Activated naive CD4-positive, alpha-beta T cell treated with anti-CD3 and anti-CD28 coated beads, Interleukin-2, amount 50 U/mL, for 72 hours (primary cell): ENCODE measurements at places on chromosomes 1 and 21.
A peak's percentile ranks its signal among the peaks of the same experiment; 100 is the strongest.

DNA sequence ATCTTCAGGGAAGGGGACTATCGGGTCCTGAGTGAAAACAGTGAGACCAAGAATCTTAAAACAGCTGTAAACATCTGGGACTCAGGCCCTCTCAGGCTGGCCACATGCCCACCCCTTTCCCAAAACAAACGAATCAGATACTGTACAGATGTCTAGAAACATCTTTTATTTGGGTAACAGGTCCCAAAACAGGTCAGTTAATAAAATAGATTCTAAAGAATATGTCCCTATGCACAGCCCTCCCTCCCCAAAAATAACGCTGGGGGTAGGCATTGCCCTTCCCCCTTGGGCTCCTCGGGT, 499 bp upstream of the CRTC2 start:
- DNase-seq, result no peak

- no peak for DNase-seq
Observed at GRCh38 chr1:6512245-6512907, 20.9 kb upstream of the PLEKHG5 start.

- DNase-seq, result no peak
Observed at GRCh38 chr1:107405236-107405635, 264.4 kb downstream of the NTNG1 start.

- DNase-seq, result no peak
Observed at GRCh38 chr1:183024317-183025009, 1.2 kb downstream of the LAMC1 start.

- no peak for DNase-seq
Observed at GRCh38 chr1:112460615-112461014, 48.1 kb upstream of the WNT2B start.

GRCh38 chr1:24343412-24344089, 24.4 kb downstream of the GRHL3 start:
- no peak for DNase-seq

- DNase-seq, result no peak
Observed at GRCh38 chr1:156119503-156120209, 5.1 kb downstream of the LMNA start.

GRCh38 chr1:240712014-240712731, 100.2 kb upstream of the GREM2 start:
- DNase-seq, result no peak

- DNase-seq, result peak; percentile 49
Observed at GRCh38 chr1:78003882-78004718, 639 bp upstream of the DNAJB4 start.

DNA sequence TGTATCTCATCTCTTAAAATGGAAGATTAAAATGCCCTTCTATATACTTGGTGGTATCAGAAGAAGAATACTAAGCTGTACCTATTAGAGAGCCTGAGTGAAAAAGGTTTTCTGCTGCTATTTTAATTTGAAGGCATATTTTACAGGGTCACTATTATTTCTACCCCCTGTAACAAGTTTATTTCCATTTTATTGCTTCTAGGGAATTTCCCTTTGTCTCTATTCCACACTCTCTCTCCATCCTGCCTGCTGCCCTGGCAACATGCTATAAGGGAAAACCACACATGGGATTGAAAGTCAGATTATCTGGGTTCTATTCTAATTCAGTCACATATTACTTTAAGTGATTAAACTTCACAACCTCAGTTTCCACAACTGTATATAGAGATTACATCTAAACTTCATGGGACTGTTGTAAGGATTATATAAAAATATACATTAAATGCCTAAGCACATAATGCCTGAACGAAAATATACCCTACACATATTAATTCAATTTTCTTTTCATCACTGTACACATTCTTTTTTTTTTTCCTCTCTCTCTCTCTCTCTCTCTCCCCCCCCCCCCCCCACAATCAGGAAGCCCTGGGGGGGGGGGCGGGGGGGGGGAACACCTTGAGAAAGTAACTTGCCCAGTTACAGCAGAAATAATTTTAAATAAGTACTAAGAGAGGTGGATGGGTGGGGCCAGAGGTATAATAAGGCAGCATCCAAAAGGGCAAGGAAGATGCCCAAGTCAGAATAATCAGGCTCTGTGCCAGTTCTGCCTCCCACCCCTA, 51.5 kb downstream of the LUZP1 start:
- no peak for DNase-seq

DNA sequence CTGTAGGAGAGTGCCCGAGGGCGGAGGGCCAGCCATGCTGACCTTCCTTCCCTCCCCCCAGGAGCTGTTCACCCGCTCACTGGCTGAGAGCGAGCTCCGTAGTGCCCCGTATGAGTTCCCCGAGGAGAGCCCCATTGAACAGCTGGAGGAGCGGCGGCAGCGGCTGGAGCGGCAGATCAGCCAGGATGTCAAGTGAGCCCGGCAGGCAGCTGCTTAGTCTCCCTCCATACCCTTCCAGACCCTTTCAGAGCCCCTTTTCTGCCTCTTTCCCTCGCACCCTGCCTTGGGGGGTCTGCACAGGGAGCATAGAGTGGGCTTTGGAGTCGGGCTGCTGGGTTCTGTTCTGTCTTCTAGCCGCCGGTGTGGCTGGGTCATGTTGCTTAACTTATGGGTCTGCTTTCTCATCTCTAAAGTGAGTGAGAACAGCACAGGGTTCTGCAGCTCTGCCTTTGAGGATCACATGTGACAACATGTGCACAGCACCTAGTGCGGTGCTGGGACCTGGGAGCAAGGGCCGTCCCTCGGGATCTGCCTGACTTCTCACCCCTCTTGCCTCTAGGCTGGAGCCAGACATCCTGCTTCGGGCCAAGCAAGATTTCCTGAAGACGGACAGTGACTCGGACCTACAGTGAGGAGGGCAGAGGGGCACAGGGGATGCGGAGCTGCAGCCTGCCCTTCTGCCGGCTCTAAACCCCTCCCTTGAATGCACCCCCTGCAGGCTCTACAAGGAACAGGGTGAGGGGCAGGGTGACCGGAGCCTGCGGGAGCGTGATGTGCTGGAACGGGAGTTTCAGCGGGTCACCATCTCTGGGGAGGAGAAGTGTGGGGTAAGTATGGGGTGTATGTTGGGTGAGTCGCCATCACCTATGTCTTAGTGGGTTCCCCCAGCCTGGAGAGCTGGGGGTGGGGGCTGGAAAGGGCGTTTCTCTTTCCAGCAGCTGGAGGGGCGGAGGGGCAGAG, 6.2 kb downstream of the AMPD2 start:
- DNase-seq, result no peak

DNA sequence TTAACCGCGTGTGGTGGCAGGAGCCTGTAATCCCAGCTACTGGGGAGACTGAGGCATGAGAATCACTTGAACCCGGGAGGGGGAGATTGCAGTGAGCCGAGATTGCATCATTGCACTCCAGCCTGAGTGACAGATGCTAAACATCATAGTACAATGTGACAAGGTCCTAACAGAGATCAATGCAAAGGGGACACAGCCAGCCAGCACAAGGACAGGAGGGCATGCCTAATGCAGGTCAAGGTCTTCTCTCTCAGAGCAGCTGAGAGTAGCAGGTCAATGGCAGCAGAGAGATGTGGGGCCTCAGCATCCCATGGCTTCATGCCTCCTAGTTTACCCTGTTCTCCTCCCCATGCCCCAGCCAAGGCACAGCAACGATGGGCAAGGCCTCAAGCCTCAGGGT, 3.0 kb upstream of the SMIM11 start:
- no peak for DNase-seq

DNA sequence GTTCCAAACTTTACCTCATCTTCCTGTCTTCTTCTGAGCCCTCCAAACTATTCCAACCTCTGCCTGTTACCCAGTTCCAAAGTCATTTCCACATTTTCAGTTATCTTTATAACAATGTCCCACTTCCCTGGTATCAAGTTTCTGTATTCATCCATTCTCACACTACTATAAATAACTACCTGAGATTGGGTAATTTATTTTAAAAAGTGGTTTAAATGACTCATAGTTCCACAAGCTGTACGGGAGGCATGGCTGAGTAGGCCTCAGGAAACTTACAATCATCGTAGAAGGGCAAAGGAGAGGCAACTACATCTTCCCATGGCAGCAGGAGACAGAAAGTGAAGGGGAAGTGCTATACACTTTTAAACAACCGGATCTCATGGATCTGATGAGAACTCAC, 428.5 kb upstream of the RGS18 start:
- DNase-seq, result no peak

DNA sequence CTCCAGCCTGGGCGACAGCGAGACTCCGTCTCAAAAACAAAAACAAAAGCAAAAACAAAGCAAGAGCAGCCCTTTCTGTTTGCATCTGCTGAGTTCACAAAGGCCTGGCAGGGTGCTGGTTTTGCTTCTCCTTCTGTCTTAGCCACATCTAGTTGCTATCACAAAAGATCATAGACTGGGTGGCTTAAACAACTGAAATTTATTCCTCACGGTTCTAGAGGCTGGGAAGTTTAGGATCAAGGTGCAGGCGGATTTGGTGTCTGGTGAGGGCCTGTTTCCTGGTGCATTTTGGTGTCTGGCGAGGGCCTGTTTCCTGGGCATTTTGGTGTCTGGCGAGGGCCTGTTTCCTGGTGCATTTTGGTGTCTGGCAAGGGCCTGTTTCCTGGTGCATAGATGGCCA, 471.3 kb downstream of the CAMTA1 start:
- no peak for DNase-seq

DNA sequence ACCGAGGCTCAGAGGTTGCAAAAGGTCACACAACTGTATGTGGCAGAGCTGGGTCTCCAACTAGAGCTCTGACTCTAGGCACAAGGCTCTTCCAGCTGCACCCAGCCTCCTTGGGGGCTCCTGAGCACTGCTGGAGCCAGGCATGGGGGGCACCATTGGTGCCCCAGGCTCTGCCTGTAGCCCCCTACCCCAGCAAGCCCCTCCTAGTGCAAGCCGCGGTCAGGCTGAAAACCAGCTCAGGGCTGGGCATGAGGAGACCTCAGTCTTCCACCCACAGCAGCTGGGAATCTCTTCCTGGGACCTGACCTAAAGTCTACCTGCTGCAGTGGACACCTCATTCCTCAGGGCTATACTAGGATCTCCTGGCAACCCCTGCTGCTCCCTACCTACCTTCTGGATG, 14.6 kb downstream of the TNNT2 start:
- DNase-seq, result no peak

- no peak for DNase-seq
Observed at GRCh38 chr21:17903929-17904639, 84.9 kb upstream of the C21orf91 start.

DNA sequence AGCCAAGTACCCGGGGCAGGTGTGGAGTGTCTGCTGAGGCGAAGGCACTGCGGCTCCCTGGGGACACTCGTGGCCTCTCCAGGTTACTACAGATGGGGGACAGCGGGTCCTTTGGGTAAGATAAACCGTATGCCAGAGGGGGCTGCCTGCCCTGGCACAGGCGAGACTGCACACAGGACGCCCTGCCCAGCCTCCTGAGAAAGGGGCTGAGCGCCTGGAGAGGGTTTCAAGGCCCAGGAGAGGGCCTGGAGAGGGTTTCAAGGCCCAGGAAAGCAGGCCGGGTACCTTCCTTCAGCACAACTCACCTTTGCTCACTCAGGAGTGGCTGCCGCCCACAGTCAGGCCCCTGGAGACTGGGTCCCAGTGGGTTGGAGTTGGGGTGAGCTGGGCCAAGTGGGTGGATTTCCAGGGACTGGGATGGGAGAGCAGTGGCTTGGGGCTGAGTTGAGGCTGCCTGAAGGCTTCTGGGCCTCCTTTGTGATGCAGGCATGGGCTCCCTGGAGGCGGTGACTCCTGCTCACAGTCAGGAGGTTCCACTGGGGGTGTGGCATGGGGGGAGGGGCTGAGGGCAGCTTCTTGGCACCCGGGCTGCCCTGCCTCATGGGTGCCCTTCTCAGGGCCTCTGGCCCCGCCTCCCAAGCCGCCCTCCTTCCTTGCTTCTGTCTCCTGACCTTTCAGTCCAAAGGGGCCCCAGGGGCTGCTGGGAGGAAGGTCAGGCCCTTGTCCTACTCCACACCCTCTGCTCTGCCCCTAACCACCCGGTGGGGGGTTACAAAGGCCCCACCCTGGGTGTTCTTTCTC, at the start of gene MMEL1:
Gene MMEL1, minus strand, starts transcription at position 456 of the 801 bp plus-strand sequence. CDS start 3,532 bp downstream, outside the sequence.
- no peak for DNase-seq

DNA sequence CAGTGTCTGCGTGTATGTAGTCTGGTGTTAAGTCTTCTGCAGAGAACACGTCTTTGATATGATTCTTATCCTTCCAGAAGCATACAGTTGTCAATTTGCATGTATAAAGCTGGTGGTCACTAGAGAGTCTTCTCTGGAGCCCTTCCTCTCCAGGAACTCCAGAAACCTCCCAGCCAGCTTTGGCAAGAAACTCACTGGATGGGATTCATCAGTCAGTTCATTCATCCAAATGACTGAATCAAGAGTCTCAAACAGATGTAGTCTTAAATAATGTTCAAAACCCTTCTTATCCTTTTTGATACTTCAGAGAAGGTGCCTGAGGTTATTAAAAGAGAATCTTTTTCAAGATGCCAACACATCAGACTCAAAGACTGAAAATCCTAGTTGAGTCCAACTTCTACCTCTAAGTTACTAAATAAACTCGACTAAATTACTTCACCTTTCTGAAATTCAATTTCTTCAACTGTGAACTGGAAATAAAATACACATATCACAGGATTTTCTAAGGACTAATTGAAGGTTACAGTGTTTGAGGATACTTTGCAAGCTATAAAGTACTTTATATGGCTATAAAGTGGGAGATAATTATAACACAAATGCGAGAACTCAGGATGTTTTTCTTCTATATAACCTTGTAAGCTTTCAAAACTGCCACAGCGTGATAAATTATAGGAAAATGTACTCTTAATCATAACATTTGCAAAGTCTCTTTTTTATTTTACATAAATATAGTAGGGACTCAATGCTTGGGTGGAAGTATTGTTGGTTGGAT, 252.4 kb downstream of the FGGY start:
- DNase-seq, result no peak

GRCh38 chr1:167052389-167052788, 37.8 kb downstream of the GPA33 start:
- no peak for DNase-seq

DNA sequence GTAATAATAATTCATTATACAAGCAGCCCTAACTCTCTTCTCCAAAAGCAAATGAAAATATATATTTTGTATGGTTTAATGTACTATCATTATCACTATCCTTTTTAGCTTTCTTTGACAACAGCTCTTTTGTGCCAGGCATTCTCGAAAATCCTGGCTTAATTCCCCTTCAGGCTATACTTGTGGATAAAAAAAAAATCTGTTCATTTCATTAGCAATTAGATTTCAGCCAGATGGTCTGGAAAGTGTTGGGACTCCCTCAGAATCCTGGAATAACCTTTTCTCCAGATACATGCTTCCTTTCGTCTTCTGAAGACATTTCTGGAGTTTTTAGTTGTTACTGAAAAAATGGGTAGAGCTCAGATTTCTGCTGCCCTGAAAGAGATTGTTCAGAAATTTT, 83.4 kb upstream of the PLPPR4 start:
- DNase-seq, result no peak

DNA sequence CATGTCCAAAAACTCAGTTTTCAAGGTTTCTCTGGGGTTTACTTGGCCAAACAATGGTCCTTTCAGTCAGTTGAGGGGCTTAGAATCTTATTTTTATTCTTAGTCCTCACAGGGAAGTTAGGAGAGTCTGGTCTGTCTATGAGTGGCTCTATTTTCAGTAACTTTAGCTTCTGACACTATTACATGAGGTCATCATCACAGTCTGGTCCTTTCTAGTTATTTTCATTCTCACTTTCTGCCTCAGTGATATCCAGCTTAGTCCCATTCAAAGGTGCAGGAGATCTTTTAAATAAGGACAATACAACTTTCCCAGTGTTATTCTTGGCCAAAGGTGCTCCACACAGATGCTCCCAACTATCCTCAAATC, 30.0 kb upstream of the FGGY start:
- DNase-seq, result no peak

GRCh38 chr1:161955606-161956005, 68.1 kb downstream of the OLFML2B start:
- DNase-seq, result no peak
